ENCODE measurements at places on chromosomes 11 and 22.

DNA sequence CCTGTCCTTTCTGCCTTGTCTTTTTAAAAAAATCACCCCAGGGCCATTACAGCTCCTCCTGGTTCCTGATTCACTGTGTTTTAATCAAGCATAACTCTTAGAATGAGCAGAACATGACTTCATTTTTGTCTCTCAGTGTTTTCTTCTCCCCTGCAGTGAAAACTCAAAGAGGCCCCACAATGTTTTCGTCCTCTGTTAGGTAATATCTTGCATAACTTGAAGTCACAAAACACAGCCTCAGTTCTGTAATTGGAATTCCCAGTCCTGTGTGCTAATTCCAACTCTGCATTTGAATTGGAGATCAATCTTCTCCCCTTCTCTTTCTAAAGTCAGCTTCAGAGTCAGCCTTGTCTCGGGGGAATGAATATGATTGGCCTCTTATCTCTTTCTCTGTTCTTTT lies 186.5 kb upstream of the NAV2 start:
- DNase-seq = no peak

- DNase-seq = no peak
These were observed 4.5 kb downstream of the IFITM5 start for GRCh38 chr11:294780-295179.

DNA sequence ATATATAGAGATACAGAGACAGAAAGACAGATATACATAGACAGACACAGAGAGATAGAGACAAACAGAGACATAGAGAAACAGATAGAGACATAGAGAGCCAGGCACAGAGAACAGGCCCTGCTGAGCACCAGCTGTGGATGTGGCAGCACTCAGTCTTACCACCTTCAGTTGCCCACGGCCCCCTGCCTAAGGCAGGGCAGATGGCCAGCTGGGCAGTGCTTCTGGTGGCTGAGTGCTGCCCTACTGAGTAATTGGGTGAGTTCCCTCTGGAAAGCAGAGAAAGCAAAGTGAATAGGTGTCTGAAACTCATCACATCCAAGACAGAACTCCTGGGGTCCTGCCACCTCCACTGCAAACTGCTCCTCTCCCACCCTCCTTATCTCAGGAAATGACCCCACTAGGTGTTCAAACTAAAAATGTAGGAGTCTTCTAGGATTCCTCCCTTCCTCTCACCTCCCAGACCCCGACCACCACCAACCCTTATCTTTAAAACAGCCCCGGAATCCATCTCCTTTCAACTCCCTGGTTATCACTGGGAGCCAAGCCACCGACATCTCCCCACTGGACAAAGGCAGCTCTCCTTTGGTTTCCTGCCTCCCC lies 27.2 kb downstream of the SYN3 start:
- no peak for DNase-seq

GRCh38 chr22:44862281-44862680 lies 109.9 kb downstream of the ARHGAP8 start:
- no peak for DNase-seq

DNA sequence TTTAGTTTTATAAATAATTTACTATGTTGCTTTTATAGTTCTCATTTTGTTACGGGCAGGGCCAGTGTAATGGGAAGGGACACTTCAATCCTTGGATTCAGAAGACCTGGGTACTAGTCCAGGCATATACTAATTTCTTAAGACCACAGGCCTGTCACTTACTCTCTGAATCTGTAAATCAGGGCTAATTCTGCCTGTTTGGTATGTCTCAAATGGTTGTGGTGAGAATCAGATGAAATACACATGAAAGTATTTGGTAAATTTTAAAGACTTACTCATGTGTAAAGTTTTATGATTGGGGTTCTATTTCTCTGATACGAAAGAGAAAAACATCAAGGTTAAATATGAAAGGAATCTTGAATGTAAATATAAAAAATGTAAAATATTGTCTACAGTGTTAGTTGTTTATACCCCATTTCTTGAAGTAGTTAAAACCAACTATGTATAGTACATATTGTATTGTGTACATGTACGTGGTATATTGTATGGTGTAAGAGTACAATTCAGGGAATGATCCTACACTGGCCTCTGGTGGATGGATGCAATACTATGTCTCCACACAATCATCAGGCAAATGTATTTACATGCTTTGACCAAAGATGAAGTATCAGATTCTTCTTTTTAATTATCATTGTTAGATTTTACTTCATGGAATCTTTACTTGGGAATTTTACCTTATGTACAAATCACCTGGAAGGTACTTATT lies 24.5 kb upstream of the RAG2 start:
- peak; percentile 51 for DNase-seq

DNA sequence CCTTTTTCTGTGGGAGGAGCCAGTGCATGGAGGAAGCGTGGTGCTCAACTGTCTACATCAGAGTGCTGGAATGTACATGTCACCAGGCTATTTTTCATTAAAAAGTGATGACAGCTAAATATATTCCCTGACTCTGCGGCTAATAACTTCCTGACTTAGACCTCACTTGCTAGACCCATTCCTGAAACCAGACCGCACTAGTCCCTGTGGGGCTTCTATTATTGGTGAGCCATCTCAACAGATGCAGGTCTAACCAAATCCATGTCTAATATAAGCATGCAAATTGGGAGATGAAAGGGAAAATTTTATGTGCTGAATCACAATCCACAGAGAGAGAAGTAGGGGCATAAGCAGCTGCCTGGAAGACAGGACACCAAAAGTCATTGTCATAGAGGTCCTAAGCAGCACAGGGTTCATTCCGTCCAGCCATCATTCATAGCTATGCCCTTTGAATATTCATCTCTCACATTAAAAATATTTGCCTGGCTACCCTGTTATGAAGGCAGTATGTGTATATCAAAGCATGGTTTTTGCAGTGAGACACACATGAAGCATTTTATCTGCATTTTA lies 110.9 kb upstream of the BLID start:
- DNase-seq = peak; percentile 100

GRCh38 chr22:47782328-47783075 lies 1020.1 kb downstream of the TBC1D22A start:
- no peak for DNase-seq

DNA sequence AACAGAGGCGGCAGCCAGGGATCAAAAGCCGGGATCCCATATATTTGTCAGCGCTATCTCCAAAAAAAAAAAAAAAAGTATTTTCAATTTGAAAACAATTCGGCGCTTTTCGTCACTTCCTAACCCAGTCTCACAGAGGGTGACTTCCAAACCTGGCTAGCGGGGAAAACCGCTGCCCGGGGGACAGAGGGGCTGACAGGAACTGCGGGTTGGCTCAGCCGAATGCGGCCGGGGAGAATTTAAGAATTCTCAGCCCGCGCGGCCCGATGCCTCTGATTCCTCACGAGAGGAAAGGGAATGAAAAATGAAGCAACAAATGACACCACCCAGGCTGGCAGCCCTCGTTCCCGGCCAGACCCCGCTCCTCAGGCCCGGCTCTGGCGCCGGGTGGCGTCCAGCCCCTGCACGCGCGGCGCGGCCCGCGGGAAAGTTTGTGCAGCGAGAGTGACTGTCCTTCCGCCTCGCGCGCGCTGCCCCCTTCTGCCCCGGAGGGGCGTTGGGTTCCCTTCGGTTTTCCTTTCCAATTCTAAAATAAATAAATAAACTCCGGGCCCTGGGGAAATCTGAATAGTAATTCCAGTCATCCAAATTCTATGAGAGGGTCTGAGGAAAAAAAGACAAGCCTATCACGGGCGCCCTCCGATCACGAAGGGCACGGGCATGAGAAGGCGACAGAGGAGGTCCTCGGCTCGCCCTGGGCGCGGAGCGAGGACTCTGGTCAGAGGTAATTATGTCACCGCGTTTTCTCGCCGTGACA lies 4.8 kb upstream of the PAX6 start:
- DNase-seq = no peak

DNA sequence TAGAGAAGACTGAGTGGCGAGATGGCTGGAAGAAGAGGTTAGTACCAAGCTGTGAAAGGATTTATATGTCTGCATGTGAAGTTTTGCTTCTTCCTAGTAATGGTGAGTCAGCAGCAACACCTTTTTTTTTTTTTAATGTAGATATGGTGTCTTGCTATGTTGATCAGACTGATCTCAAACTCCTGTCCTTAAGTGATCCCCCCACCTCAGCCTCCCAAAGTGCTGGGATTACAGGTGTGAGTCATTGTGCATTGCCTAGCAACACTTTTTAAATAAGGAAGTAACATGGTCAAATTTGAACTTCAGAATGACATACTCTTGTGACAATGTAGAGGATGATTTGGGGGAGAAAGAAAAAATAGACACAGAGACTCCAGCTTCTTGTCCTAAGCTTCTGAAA lies 6.5 kb upstream of the CSTPP1 start:
- peak; percentile 68 for DNase-seq

- DNase-seq = no peak
These were observed 1.8 kb downstream of the LARGE2 start for GRCh38 chr11:45924036-45924915.

DNA sequence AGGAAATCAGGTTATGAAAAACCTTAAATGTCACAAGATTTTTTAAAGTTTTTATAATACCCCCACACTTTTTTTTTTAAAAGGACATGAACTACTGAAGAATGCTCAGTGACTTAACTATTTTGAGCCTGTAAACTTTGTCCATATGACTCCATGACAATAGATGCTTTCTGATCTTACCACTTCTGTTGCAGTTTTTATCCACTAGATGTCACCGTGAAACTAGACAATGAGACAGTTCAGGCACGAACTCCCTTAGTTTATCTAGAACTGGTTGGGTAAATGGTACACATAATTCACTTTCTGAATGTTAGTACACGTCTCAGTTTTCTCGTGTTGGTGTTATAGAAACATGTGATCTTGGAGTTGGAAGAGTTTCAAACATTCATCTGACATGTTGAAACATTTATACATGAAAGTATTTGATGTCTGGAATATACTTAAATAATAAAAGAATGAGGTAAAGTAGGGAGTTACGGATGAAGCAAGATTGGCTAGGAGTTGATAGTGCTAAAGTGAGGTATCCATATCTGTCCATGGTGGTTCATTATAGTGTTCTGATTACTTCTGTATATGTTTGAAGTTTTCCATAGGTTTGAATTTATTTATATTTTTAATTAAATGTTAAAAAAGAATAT lies 8.1 kb downstream of the CCDC15 start:
- peak; percentile 80 for DNase-seq

DNA sequence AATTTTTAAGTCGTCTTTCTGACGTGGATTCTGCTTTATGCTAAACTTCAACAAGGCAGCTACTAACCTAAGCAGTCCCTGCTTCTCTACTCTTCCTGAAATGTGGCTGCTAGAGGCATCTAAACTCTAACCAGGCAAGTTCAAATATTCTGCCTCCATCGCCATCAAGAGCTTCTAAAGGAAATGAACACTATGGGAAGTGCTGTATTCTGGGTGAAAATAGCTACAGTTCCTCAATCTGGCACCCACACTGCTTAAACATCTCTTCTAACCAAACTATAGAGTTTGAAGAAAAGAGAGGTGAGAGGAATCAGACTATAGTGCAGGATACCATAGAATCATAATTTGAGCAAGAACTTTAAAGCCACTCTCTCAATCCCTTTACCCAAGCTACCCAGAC lies 6.3 kb downstream of the NRIP3 start:
- DNase-seq = no peak

- DNase-seq = no peak
These were observed 6.3 kb upstream of the SH3BP1 start for GRCh38 chr22:37633089-37633624.

- peak; percentile 92 for DNase-seq
These were observed 77.3 kb downstream of the ARHGEF12 start for GRCh38 chr11:120413480-120413879.

DNA sequence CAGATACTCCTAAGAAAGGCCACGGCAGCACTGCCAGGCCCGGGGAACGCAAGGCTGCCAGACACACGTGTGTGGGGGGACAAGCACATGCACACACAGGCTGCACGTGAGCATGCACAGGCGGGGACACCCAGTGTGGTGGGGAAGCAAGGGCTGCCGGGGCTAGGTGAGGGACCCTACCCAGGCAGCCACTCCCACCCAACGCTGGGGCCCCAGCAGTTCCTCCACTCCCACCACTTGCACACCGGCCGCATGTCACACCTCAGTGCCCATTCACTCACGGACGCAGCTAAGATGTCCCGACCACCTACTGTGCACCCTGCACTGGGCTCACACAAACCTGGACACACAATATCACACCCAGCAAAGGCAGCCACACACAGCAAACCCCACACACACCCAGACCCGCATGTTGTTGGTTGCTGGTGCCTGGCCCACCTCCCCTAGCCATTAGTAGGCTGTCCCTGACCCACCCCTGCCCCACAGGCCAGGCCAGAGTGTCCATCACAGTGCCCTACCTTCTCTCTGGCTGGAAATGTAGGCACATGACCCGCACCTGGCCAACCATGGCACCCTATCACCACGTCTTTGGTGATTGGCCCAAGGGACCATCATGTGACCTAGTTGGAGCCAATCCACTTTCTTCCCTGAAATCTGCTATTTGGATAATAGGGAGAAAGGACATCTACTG lies 8.8 kb downstream of the SSTR3 start:
- DNase-seq = no peak

- DNase-seq = no peak
These were observed 22.5 kb downstream of the CYTH4 start for GRCh38 chr22:37304595-37305343.

- peak; percentile 38 for DNase-seq
These were observed 207.0 kb upstream of the SORL1-AS1 start for GRCh38 chr11:121659811-121660210.

DNA sequence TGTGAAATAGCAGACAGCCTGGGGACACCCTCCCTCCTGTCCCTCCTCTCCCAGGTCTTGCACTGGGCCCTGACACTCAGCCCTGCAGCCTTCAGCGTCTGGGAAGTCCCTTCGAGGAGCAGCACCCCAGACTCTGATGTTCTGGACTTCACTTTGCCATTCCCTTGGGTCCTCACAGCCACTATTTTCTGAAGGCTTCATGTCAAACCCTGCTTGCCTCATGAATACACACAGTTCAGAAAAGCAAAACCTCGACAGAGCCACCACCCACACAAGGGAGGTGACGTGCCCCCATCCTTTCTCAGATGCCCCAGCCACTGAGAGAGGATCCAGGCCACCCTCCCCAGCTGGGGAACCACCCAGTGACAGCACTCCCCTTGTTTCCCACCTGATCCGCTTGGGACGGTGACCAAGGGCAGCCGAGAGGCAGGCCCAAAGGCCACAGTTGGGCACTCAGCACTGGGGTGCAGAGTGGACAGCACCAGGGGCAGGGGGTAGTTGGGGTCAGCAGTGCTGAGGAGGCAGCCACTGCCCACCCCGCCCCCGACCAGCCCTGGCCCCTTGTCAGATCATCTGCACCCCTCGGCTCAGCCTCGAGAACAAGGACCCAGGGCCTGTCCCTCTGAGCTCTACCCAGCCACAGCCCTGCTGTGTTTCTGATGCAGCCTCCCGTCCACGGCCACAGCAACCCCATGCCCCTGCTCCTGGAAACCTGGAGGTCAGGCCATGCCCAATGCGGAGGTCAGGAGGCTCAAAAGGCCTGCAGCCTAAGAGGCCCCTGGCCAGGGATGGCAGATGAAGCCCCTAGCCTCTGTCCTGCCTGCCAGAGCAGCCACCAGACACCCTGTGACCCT lies 3.1 kb upstream of the TNNT3 start:
- no peak for DNase-seq
